ENCODE measurements at places on chromosomes 5 and 9.

DNA sequence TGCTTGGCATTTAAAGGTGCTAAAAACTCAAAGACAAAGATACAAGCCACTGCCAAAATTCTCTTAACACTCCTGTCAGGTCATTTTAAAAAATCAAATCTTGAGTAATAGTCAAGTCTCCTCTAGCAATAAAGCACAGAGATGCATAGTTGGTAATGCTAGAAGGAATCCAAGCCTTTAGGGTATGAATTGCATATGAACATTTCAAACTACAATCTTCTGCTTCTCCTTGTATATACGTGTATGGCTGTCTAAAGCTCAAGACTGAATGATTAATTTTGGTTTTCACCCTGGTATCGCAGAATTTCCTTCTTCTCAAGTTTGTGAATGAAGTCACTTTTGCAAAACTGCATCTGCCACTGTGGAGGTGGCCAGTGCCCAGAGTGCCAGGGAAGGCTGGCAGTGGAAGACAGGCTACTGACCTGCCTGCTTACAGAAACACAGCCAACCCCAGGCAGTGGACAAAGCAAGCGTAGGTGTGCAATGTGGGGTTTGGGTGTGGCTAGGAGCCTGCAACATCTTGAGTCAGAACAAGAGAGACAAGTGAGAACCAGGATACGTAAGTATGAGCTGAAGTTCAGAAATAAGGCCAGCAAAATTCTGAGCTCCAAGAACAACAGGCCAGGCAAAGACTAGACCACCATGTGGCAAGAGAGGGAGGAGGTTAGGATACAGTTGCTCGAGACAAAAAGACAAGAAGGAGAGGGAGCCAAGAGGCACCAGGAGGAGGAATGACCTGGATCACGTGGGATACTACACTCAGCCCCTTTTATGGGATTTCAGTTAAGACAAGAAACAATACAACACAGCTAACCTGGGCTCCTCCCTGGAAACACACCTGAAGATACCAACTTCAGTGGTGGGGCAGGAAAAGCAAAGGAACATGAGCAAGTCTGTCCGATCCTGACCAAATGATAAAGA lies 22.6 kb downstream of the MYO10 start:
- no peak for DNase-seq

GRCh38 chr9:75626860-75627259 lies 263.6 kb upstream of the PCSK5 start:
- no peak for DNase-seq

GRCh38 chr5:143606043-143606752 lies 202.7 kb upstream of the NR3C1 start:
- DNase-seq = no peak

- no peak for DNase-seq
These were observed 12.4 kb downstream of the CDC37L1 start for GRCh38 chr9:4691795-4692194.

GRCh38 chr9:136838314-136839228 lies 3.7 kb upstream of the AJM1 start:
- DNase-seq = no peak

GRCh38 chr5:92505145-92505544 lies 1075.9 kb downstream of the NR2F1-AS1 start:
- DNase-seq = no peak

DNA sequence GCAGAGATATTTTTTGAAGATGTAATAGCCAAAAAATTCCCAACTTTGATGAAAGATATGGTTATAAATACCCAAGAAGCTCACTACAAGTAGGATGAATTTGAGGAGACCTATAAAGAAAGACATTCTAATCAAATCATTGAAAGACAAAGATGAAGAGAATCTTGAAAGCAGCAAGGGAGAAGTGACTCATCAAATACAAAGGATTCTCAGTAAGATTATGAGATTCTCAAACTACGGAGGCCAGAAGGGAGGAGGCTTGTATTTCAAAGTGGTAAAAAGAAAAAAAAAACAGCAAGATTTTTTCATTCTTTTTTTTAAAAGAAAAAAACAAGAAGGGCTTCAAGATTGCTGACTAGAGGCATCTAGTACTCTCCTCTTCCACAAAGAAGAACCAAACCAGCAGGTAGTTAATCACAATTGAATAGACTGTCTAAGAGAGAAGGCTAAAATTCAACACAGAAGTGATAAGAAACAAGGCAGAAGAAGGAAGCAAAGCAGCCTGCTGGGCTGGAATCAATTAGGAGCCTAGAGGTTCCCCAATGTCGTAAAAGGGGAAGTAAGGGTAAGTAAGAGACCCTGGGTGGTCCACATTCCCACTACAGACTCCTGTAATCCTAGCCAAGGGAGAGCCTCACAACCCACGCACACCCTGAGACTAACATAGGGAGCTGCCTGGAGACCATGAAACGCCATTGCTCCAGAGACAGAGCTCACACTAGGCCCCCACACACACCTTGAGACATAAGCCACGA lies 59.1 kb upstream of the NIPAL4 start:
- DNase-seq = no peak

DNA sequence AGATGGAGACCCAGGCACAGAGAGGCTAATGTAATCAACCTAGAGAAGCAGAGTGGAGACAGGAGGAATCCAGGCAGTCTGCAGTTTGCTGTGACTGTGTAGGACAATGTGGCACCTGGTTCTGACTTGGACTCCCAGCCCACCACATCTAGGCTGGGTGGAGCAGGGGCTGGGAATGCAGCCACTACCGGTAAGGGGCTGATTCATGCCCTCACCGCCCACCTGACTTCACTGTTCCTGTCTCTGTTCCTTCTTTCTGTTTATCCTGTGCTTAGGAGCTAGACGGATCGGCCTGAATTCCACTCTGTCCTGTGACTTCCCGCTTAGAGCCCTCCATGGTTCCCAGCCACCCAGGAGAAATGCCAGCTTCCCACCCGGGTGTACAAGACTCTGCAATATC lies 2.6 kb downstream of the PDLIM4 start:
- DNase-seq = no peak

GRCh38 chr9:33139421-33140228 lies 27.5 kb downstream of the B4GALT1 start:
- DNase-seq = no peak

DNA sequence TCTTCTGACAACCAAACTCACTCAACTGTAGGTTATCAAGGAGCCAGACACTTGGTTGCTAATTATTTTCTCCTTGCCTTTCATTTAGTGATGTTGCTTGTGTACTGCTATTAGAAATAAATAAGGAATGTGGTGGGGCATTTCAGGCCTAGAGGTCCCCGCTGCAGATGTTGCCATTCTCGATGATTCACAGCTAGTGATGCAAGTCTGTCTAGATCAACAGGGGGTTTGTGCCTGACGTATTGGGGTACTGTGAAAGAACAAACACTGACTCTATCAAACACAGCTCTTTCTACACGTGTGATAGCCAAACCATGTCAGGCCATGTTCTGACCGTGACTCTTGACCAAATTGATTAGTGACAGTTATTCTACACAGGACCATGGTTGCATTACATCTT lies 144.7 kb downstream of the OSTF1 start:
- DNase-seq = no peak

- DNase-seq = no peak
These were observed 214.6 kb downstream of the GABRG2 start for GRCh38 chr5:162282191-162282590.

- no peak for DNase-seq
These were observed 71.9 kb downstream of the RALGPS1 start for GRCh38 chr9:126986506-126986951.

DNA sequence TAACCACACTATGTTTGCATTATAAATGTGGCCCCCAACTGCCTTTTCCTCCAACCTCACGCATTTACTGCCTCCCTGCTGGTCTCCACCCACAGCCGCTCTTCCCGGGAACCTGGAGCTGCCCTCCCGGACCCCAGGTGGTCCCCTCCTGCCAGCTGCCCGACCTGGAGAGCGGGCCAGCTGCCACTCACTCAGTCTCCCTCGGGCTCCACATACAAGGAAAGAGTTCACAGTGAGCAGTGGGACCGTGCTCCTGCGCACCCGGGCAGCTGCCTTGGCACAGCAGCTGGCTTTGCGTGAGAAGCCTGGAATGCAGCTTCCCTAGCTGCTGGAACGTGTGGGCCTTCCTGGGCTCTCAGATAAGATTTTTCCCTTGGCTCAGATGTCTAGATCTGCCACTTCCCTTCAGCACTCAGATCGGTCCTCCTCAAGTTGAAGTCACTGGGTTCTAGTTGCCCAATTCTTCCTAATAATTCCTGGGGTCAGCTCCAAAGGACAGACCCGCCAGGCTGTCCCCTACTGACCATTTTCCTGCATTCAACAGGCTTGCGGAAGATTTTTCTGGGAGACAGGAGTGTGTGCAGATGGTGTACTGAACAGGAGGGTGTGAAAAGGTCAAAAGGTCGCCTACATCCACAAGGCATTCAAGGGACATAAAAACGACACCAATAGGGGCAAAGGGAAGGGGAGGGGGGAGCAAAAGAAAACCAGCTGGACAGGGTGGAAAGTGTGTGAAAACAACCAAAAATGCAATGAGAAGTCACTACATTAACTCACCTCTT lies 69.1 kb downstream of the MYO10 start:
- no peak for DNase-seq

DNA sequence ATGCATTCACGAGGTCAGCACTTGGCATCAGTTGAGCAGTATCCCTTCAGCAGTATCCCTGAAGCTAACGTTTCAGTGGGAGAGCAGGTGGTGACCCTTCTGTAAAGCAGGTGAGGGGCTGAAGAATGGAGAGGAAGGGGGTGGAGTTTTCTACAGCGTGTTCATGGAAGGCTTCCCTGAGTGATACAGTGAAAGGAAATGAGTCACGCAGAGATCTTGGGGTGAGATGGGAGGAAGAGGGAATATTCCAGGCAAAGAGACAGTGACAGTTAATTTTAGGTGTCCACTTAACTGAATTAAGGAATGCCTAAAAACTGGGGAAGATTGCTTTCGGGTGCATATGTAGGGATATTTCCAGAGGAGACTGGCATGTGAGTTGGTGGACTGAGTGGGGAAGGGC lies 25.7 kb downstream of the TAS2R1 start:
- no peak for DNase-seq

DNA sequence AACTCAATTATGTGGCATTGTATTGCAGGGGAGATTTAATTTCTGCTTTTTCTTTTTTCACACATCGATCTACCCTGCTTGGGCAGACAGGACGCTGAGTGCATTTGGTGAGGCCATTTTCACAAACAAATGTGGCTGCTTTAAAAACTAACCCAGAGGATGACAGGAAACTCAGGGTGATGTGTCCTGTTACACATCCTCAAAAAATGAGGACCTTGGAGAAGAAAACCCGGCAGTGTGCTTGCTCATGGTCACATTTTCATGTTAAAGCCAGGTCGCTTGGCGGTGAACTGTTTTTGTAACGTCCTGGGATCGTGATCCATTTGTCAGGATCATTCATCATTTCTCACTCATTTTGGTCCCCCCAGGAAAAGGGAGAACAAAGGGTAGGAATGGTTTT lies 478.3 kb upstream of the ADAMTS16 start:
- no peak for DNase-seq

DNA sequence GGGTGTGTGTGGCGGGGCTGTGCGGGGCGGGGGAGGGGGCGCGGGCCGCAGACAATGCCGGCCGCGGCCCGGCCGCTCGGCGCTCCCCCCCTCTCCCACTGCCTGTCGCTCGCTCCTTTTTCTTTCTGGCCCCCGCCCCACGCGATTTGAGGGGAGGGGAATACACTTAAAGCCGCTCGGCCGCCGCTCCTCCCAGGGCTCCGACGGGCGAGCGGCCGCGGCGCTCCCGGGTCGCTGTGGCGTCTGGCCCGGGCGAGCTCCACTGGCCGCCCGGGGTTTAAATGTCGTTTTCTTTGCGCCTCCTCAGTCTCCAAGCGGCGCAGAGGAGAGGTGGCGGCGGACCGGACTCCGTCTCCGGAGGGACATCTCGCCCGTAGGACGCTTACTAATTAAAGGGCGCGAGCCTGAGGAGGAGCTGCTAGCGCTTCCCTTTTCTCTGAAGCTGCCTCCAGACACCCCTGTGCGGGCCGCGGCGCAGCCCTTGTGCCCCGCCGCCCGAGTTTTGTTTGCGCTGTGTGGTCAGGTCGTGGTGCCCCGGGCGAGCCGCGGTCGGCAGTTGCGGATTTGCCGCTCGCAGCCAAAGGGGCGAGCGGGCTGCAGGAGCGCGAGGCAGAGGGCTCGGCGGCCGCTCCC lies 1.4 kb downstream of the ZSWIM6 start:
- DNase-seq = no peak

GRCh38 chr5:30866142-30866541 lies 327.3 kb upstream of the CDH6 start:
- DNase-seq = no peak

- no peak for DNase-seq
These were observed 24.4 kb upstream of the ZSWIM6 start for GRCh38 chr5:61307611-61308010.

- no peak for DNase-seq
These were observed 367.8 kb upstream of the SPATA31A5 start for GRCh38 chr9:60546406-60546805.

GRCh38 chr5:124888050-124888506 lies 141.6 kb upstream of the ZNF608 start:
- no peak for DNase-seq

DNA sequence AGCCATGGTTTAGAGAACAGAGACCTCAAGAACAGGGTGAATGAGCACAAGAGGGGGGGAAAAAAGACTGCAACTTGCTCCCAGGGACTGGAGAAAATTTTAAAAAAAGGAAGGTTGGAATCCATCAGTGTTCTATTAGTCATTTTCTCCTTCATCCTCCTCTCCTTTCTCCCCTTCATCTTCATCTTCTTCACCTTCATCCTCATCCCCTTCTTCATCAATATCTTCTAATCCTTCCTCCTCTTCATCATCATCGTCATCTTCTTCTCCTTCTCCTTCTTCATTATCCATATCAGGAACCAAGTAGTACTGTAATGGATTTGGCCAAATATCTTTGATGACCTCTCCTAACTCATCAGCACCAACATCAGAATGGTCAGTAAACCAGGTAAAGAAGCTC lies 86.1 kb downstream of the LIX1 start:
- DNase-seq = no peak

DNA sequence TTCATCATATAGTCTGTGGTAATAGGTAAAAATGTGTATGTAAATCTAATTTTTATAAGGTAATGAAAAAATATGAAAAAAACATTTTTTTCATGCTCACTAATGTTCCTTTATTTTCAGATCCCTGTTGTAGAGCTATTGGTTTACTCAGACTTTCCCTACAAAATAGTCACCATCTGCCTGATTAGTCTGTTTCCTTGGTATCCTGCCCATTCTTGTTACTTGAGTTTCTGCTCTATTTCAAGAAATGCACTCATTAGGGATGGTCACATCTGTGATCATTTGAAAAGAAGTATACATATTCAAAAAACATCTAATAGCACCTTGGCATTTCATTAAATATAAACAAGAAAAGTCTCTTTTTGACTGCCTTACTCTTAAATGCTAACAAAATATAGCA lies 21.6 kb upstream of the RASA1 start:
- DNase-seq = no peak

DNA sequence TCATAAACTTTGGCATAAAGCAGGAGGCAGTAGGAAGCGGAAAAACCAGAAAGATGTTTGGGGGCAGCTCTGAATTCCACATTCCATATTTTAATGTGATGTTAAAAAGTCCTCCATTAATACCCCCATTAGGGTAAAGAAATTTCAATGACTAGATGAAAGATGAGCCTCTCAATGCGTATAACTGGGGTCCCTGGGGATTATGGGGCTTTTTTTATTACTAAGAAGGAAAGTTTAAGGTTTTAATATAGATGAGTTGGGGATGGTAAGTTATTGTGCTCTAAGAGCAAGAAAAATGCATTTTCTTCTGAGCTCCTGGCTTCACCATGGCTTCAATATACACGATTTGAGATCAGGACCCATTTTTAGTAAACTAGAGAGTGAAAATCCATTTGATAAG lies 321.9 kb downstream of the CDK5RAP2 start:
- DNase-seq = no peak

Measured in stimulated activated CD4-positive, alpha-beta T cell treated with anti-CD3 and anti-CD28 coated beads, Interleukin-4, amount 100 ng/mL, for 48 hours (primary cell).